HEK293T (cell line): ENCODE measurements at places on chromosomes 3 and 15.

- DNase-seq, result peak; percentile 20
Measured at GRCh38 chr3:43104660-43105595, 951 bp downstream of the POMGNT2 start.

GRCh38 chr3:143510601-143511000, 337.7 kb downstream of the SLC9A9 start:
- no peak for DNase-seq

DNA sequence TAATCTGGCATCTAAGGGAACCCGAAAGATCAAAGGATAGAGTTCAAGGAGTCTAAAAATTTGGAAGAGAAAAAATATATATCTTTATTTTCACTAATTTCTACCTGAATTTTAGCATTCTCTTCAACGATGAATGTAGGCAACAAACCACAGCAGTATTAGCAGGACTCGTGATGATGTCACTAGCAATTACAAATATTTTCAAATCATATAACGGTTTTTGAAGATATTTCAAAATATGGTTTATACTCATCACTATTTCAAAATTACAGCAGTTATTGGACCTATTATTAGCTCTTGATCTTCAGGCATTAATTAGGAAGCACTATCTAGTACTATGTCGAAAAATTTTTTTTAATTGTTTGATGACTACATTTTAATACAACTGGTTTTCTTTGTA, 27.0 kb upstream of the ANKDD1A start:
- no peak for DNase-seq

DNA sequence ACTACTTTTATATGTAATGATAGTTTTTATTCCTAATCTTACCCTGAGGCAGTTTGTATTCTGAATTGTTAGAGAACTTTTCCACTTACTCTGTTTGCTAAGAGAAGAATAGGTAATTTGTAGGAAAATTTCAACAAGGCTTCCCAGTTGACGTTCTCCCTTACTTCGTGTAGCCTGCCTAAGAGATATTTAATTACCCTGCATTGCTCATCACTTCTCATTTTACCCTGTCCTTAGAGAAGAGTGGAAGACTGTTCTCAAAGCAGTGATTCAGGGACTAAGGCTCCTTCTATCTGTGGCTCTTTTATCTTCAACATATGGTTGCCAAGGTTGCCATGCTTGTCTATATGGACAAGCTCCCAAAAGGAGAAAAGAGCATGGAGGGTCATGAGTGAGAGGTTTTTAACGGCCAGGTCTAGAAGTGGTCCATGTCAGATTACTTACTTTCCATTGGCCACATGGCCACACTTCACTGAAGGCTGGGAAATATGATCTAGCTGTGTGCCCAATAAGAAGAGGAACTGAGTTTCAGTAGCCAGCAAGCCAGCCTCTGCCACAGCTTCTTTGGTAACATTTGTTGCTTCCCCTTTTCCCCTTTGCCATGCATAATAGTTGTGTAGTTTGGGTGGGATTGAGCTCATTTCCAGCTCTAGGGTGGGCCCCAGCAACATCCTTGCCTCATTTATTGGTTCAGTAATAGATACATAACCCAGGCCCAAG, 22.1 kb downstream of the PDE8A start:
- DNase-seq, result no peak

GRCh38 chr15:28085489-28086174, 13.5 kb downstream of the OCA2 start:
- no peak for DNase-seq
